ENCODE measurements at places on chromosomes 1 and 21.

DNA sequence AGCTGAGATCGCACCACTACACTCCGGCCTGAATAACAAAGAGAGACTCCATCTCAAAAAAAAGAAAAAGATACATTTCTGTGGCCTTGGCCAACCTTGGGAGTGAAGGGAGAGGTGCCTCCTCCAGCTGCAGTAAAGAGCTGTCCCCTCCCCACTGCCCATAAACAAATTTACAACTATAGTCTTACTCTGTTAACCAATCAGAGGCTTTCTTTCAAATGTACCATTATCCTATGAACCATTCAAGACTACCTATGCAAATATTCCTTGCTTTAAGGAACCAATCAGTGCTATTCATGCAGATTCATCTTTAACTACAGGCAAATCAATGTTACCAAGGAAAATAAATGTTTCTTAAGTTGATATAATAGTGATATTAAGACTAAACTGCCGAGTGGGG lies 1.0 kb downstream of the CELA2B start:
- no peak for DNase-seq

GRCh38 chr1:31102501-31102950 lies 37.0 kb upstream of the PUM1 start:
- DNase-seq, result no peak

- DNase-seq, result no peak
Observed at GRCh38 chr1:89701746-89702241, 68.9 kb downstream of the LRRC8C start.

DNA sequence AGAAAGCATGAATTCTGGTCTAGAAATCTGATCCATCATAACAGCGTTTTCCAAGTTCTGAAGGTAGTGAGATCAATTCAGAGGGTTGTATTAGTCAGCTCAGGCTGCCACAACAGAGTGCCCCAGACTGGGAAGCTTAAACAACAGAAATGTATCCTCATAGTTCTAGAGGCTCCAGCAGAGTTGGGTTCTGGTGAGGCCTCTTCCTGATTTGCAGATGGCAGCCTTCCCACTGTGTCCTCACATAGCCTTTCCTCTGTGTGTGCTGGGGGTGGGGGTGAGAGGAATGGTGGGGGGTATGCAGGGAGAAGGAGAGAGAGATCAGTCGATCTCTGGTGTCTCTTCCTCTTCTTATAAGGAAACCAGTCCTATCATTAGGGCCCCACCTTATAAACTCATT lies 15.1 kb downstream of the ZBTB8B start:
- DNase-seq, result no peak

- DNase-seq, result no peak
Observed at GRCh38 chr1:155131856-155132255, 3.8 kb upstream of the SLC50A1 start.

GRCh38 chr1:12296623-12297022 lies 66.8 kb downstream of the VPS13D start:
- no peak for DNase-seq

GRCh38 chr1:223437151-223437550 lies 43.9 kb downstream of the CCDC185 start:
- no peak for DNase-seq

- no peak for DNase-seq
Observed at GRCh38 chr1:21891621-21892479, 45.3 kb downstream of the HSPG2 start.

GRCh38 chr1:181324797-181325616 lies 158.3 kb upstream of the CACNA1E start:
- peak; percentile 48 for DNase-seq

GRCh38 chr1:77672374-77672773 lies 10.1 kb downstream of the ZZZ3 start:
- DNase-seq, result no peak

DNA sequence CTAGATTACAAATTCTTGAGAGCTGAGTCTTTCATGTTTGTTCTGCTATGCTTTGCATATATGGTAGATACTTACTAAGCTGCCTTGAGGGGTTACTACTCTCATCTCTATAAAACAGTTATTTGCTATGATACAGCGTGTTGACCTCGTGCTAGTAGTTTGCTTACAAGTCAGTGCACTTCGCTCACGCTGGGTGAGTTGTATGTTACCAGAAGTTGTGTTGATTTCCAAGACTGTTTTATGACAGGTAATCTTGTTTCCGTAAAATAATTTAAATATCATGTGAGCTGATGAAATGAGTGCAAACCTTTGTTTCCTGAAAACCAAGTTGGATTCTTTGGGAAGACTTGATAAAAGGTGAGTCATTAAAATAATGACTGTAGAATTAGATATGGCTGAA lies 7.3 kb downstream of the MRPS6 start:
- no peak for DNase-seq

DNA sequence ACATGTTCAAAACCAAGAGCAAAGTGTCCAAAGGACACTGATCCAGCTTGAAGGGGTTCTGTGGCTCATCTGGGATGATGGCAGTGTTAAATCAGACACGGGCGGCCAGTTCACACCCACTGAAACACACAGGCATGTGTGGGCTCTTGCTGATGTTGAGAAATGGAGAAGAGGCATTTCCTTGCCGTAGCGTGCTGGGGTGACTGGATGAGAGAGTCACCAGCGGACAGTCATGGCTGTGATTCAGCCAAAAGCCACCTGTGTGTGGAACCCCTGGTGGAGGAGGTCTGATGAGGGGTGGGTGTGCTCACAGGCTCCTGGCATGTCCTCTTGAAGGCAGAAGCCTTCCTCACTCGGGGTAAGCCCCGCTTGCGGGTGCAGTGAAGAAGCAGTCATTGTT lies 7.2 kb downstream of the C1orf35 start:
- DNase-seq, result no peak

DNA sequence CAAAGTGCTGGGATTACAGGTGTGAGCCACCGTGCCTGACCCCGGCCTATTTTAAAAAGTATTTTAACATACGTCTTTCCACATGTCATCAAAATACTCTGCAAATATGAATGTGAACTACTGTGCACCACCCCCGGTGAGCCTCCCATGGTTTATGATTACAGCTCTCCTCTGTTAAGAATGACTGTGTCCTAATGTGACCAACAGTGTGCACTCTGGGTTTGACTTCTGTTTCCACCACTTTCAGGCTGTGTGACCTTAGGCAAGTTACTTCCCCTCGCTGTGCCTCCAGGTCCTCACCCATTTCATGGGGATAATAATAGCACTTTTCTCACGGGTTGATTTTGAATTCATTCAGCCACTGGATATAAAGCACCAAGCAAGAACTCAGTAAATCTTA lies 14.7 kb downstream of the AMPD2 start:
- no peak for DNase-seq

DNA sequence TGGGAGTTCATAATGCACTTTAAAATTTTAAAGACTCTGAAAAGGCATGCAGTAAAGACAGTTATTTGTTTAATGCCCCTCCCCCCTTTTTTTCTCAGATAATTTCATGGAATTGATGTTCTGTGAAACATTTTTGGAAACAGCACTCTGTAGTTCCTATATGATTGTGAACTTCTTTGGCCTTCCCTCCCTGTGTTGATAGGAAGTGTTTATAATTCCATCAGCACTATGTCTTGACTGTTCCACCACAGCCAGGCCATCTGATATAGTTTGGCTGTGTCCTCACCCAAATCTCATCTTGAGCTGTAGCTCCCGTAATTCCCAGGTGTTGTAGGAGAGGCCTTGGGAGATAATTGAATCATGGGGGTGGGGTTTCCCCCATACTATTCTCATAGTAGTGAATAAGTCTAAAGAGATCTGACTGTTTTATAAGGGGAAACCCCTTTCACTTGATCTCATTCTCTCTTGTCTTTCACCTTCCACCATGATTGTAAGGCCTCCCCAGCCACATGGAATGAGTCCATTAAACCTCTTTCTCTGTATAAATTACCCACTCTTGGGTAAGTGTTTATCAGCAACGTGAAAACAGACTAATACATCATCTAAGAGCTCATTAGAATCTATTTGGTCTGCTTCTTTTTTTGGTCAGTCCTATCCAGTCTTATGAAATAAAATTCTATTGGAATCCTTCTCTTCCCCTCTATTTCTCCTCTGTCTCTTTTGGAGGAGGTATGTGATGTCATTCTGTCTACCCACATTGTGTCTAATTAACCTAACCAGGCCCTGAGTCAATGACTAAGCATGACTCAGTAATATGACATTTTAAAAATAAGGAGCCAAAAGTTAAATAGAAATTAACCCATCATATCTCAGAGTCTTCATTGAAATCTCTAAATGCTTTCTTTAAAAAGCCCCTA lies 8.9 kb downstream of the CCDC185 start:
- no peak for DNase-seq

GRCh38 chr1:232355162-232356006 lies 274.5 kb downstream of the SIPA1L2 start:
- DNase-seq, result no peak

GRCh38 chr1:100614570-100614969 lies 76.6 kb downstream of the GPR88 start:
- no peak for DNase-seq

GRCh38 chr1:8155528-8156186 lies 129.5 kb upstream of the ERRFI1 start:
- DNase-seq, result no peak

GRCh38 chr1:116375148-116375886 lies 2.3 kb downstream of the ATP1A1 start:
- DNase-seq, result no peak

- DNase-seq, result no peak
Observed at GRCh38 chr1:21670956-21671902, 2.1 kb upstream of the RAP1GAP start.

DNA sequence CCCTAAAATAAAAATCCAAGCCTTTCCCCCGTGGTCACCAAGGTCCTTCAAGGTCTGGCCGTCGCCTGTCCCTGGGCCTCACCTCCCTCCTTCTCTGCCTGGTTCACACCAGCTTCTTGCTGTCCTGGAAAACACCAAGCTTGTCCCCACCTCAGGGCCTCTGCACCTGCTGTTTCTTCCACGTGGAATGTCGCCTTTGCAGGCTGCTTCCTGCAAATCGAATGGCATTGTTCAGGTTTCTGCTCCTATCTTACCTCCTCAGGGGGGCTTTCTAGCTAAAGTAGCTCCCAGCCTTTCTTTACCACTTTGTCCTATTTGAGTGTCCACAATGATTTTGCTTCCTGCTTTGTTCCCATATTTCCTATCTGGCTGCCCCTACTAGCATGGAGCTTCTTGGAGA lies 3.3 kb upstream of the CASZ1 start:
- DNase-seq, result no peak

DNA sequence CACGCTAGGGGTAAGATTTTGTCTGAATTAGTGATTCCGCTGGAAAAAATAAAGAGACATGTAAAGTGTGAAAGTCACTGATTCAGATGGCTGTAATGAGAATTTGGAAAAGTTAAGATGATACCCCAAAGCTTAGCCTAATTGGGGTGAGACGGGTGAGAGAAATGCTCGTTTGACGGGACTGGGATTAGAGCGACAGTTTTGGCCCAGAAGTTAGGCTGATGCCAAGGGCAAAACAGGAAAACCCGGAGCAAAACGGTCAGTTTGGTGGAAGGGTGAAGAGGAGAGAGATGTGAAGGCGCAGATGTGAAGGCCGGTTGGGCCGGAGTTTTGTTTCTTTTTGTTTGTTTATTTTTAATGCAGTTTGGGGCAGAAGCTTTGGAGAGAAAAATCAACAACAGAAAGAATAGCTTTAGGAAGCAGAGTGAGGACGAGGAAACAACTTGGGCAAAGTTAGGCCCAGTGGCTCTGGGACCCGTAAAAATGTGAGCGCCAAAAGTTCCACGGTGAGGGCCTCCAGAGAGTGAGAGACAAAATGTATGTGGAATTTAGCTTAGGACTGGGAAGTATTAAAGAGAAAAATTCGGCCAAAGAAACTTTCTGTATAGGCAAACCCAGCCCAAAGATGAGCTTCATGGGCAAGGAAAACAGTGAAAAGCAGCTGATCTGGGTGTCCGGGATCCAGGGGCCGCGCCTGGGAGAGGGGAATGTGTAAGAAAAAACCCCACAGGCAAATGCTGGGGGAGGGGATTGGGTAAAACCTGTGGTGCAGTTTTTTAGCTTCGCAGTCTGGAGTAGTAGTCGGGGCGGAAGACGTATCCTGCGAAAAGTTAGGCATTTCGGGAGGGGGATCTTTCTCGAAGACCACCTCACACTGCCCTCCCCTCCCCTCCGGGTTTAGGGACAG lies 1.2 kb downstream of the DMRTA2 start:
- no peak for DNase-seq

GRCh38 chr1:14773396-14774025 lies 175.0 kb downstream of the KAZN start:
- no peak for DNase-seq

- peak; percentile 91 for DNase-seq
Observed at GRCh38 chr1:26692211-26692792, 3.5 kb upstream of the ARID1A start.

DNA sequence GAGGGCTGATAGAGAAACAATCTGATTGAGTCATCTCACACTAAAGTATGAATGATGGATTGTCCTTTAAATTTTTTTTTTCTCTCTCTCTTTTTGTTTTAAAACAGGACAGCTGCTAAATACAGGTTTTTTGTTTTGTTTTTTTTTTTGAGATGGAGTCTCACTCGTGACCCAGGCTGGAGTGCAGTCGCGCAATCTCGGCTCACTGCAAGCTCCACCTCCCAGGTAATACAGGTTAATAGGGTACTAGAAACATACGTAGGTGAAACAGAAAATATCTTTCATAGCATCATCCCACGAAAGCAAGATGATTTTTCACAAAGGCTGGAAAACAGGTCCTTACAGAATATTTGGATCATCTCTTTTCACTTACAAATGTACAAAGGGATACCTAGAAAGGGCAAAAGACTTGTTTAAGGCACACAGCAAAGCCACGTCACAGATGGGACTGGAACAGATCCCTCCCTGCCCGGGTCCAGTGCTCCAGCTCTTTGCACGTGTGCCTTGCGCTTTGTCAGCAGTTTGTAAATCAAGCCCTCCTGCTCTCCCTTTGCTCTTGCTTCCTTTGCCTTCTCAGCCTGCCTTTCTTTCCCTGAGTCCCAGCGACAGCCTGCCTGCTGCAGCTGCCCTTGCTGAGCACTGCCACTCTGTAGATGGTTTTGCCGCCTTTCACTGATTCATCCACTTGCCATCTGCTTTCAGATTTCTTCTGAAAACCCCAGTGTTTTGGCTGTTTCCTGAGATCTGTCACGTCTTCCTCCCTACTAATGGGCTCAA lies 171.3 kb upstream of the BEND5 start:
- no peak for DNase-seq

DNA sequence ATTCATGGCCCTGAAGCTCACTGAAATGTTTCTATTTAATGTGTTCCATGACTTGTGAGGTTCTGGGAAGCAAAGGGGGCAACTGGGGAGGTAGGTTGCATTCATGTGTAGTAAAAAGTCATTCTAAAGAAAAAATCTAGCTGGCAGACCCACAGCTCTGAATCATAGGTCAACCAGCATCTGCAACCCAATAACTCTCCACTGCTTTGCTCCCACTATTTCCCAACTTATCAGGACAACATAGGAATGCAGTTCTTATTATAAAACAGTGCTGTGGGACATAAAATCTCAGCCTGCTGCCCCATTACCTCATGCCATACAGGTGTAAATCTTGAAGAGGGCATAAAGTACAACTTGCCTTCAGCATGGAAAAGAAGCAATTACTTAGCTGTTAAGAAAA lies 576.1 kb upstream of the PTBP2 start:
- DNase-seq, result no peak

All from CD8-positive, alpha-beta T cell (primary cell).